SK-N-SH (cell line): ENCODE measurements at places on chromosomes 16 and 17.
A peak's percentile ranks its signal among the peaks of the same experiment; 100 is the strongest.

DNA sequence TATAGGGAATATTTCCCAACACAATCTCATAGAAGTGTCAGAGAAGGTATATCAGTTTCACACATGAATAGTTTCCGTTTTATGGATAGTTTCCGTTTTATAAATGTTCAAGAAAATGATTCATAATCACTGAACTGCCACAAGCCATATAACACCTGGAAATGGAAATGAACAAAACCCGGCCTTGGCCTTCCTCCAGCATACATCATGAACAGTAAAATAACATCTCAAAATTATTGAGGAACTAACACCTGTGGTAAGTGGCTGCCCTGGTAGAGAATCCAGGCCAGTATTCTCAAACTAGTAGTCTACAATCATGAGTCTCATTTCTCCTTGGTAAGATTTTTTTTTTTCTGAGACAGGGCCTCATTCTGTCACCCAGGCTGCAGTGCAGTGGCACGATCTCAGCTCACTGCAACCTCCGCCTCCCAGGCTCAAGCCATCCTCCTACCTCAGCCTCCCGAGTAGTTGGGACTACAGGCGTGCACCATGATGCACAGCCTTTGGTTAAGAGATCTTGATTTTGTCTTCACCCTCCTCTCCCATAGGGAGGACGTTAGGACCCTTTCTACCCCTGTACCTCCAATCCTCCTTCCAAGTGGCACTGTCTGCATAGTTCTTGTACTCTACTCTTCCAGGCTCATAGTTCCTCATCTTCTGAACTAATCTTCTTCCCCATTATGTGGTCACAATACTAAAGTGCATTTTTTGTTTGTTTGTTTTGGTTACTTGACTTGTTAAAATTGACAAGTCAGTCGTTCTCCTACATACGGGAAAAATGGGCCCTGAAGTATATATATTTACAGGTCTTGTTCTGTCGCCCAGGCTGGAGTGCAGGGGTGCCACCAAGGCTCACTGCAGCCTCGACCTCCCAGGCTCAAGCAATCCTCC, 15.0 kb upstream of the RGS9 start:
- H3K27me3 ChIP-seq: no peaks in the 10 kb centered on the region
- H3K27ac ChIP-seq: no peak overlapping the region
- H3K36me3 ChIP-seq: no peaks in the 10 kb centered on the region
- H3K4me3 ChIP-seq: peak overlapping the region; percentile 51

- no peaks in the 10 kb centered on the region for H3K27me3 ChIP-seq
- H3K36me3 ChIP-seq: no peaks in the 10 kb centered on the region
- no peak overlapping the region for H3K4me3 ChIP-seq
- DNase-seq: no peak
- 0 out of 2 replicates have a peak overlapping the region, but pooled peaks have one; percentile 22 for H3K27ac ChIP-seq
Observed at GRCh38 chr16:81632392-81633146, 146.5 kb upstream of the PLCG2 start.

DNA sequence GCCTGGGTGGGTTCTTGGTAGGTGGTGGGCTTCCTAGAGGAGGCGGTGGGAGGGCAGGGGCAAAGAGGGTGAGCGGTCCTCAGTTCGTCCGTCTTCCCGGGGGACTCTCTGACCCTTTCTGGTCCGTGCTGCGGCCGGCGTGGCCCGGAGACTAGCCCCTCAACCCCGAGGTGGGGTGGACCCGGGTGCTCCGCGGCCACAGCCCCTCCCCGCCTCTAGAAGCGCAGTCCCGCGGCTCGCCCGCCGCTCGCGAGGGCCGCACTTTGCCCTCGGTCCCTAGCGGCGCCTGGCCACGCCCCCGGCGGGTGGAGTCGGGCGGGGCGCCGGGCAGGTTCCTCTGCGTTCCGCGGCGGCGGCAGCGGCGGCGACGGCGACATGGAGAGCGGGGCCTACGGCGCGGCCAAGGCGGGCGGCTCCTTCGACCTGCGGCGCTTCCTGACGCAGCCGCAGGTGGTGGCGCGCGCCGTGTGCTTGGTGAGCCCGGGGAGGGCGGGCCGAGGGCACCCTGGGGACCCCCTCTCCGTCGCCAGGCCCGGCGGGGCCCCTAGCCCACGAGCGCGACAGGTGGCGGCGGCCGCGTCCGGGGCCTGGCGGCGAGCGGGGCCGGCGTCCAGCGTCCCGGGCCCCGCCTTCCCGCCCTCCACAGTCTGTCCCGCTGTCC, at the start of gene SYNGR2:
Gene SYNGR2, plus strand, starts transcription at position 340 of the 661 bp plus-strand sequence. Its CDS starts 36 bp downstream, at position 376.
- H3K27me3 ChIP-seq: no peaks in the 10 kb centered on the region
- peak; percentile 99 for DNase-seq
- H3K4me3 ChIP-seq: peak within 1 kb of the TSS; percentile 85
- H3K27ac ChIP-seq: no peak within 1 kb of the TSS
- peaks cover 8% of the 10 kb centered on the region; the same call in 1 of the 2 replicates for H3K4me1 ChIP-seq

DNA sequence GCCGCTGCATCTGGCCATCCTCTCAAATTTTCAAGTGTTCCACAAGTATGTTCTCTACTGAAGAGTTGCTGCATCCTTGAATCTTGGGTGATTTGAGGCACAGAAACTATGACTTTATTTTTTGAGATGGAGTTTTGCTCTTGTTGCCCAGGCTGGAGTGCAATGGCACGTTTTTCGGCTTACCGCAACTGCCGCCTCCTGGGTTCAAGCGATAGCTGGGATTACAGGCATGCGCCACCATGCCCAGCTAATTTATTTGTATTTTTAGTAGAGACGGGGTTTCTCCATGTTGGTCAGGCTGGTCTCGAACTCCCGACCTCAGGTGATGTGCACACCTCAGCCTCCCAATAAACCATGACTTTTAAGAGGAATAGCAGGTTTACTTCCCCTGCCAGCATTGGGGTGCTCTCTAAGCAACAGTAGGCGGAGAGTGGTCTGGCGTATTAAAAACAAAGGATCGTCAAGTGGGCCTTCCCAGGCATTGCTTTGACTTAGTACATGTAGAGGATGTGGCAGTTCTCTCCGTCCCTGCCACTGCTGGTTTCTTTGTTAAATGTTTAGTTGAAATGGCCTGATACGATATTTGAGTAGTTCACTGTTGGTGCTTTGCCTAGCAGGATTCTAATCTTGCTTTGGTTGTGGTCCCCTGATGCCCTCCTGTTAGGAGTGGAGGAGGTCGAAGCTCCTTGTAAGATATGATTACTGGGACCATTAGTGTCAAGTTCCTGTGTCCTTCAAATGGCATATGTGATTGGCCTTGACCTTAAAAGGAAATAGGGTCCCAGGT, 9.5 kb downstream of the PYCARD start:
- H3K4me3 ChIP-seq: no peak overlapping the region
- H3K36me3 ChIP-seq: peaks cover 79% of the 10 kb centered on the region
- no peaks in the 10 kb centered on the region for H3K27me3 ChIP-seq
- no peak overlapping the region for H3K27ac ChIP-seq
- DNase-seq: no peak

DNA sequence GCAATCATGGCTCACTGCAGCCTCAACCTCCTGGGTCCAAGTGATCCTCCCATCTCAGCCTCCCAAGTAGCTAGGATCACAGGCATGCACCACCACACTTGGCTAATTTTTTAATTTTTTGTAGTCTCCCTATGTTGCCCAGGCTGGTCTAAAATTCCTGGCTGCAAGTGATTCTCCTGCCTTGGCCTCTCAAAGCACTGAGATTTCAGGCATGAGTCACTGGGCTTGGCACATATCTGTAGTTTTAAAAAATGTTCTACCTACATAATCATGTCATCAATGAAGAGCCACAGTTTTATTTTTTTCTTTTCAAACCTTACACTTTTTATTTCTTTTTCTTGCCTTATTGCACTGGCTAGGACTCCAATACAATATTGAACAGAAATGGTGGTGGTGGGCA, 33.1 kb upstream of the COL1A1 start:
- H3K4me3 ChIP-seq: no peak overlapping the region
- no peak for DNase-seq
- H3K27ac ChIP-seq: no peak overlapping the region
- no peaks in the 10 kb centered on the region for H3K36me3 ChIP-seq
